Iris pigment epithelial cell (primary cell): ENCODE measurements at places on chromosomes 2 and 18.

- no peak for DNase-seq
Observed at GRCh38 chr18:26843760-26844159, 21.7 kb downstream of the AQP4 start.

GRCh38 chr18:34650121-34650545 is 60.0 kb upstream of the DTNA start:
- peak; percentile 86 for DNase-seq

DNA sequence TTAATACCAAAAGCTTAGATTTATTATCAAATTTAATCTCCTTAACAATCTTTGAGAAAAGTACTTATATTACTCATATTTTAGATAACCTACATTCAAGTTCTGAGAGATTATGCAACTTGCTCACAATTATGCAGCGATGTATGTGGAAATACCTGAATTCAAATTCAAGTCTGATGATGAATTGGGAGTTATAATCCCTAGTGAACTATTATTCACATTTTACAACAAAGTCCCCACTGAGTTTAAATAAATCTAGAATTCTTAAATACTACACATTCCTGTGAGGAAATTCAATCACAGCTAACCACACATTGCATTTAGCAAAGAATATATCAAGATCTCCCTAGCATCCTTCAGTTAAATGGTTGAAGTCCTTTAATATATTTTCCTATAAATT is 278.4 kb downstream of the NOL4 start:
- DNase-seq = peak; percentile 15

DNA sequence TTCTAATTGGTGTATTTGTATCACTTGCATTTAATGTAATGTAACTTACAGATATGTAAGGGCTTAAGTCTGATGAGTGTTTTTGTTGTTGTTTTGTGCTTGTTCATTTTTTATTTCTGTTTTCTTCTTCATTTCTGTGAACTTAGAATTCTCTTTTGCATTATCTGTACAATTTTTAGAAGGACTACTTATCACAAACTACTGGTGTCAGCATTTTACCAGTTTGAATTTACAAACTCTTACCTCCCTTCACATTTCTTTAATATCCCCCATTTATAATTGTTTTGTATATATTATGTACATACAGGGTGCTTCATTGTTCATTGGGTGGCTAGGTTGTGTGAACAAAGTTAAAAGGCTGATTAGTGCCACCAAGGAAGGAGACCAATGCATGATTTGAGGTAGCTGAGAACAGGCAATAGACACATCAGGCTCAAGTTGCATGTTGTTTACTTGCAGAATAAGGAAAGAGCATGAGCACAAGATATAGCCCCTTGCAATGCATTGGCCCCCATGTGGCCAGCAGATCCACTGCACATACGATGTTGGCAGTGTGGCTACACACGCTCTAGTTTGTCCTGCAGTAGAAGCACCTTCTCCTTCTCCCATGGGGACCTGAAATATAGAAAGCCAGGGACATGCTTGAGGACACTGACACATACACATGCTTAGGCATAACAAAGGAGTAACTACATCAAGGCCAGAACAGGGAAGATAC is 198.2 kb downstream of the CD8B2 start:
- DNase-seq = no peak

- no peak for DNase-seq
Observed at GRCh38 chr2:12688091-12688490, 28.6 kb upstream of the TRIB2 start.
